Stimulated activated naive B cell treated with anti-CD40 and anti-IgM and Interleukin-4, amounts not matched to agents 10 μg/mL and 1 μg/mL and 100 μg/mL, for 72 hours (primary cell): ENCODE measurements at places on chromosomes 4 and X.

- DNase-seq, result no peak
Measured at GRCh38 chrX:68568136-68568535, 69.3 kb downstream of the YIPF6 start.

- no peak for DNase-seq
Measured at GRCh38 chr4:183154701-183155391, 55.8 kb downstream of the WWC2 start.

- DNase-seq, result no peak
Measured at GRCh38 chr4:109739547-109739946, 9.7 kb upstream of the PLA2G12A start.

DNA sequence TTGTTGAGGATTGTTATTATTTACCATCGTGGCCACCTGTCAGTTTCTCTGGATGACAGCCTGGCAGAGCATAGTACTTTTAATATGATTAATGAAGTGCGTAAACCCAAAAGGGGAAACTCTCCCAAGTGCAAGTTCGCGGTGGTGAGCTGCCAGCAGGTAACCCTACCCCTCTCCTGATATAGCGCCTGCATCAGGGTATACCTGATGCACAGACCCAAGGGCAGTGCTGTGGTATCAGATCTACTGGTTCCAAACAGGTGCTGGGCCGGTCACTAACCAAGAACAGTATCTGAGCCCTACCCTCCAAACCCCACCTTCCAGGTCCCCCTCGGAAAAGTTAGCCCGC is 1.6 kb downstream of the RNF150 start:
- DNase-seq, result no peak

GRCh38 chrX:82362550-82362949 is 1145.5 kb upstream of the POU3F4 start:
- DNase-seq, result no peak

GRCh38 chr4:26468283-26468949 is 21.9 kb downstream of the CCKAR start:
- DNase-seq, result no peak

- no peak for DNase-seq
Measured at GRCh38 chr4:8700531-8700930, 108.0 kb downstream of the CPZ start.

DNA sequence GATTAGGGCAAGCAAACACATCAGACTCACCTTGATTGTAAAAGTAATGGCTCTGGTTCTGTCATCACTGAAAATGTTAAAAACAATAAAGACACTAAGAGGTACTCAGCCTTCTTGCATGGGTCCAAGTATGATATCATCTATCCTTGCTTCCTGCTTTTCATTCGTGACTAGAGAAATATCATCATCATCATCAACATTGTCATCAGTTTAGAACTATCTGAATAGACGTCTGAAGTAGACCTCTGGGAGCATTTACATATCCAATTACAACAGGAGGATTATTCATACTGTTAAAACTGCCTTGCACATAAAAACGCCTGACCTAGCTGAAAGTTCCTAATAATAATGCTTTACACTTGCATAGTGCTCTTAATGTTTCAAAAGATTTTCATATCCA is 9.8 kb upstream of the FRAS1 start:
- DNase-seq, result no peak

DNA sequence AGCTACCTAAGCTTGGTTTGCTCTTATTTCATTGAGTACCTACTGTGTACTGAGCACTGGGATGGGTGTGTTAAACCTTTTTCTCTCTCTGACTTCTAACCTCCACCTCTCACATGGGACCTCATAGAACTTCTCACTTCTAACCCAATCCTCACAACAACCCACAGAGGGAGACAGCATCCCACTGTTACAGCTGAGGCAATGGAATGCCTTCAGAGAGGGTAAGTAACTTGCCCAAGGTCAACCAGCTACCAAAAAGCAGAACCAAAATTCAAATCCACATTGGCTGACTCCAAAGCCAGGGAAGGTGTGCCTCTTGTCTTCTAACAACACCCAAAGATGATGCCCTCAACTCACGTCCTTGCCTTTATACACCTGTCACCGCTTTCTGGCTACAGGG is 5.4 kb downstream of the SEL1L3 start:
- DNase-seq, result no peak

DNA sequence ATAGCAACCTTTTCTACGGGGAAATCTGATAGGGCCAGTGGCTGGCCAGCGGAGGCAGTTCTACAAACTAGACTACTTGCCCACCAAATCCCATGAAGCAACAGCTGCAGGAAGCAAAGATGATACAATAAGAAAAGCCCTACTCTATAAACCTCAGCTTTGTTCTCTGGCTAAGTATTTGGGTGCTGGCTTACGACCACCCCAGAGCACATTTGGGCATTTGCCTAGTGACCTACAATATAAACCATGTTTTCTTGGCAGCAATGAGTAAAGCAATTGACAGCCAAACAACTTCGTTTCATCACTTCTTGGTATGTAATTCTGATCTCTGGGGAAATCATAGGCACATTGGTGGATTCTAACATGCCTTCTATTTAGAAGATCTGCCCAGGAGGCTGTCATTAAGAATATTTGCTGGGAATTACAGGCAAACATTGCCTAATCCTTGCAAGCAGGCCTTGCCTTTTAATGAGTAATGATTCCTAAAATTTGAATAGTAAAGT is 7.5 kb upstream of the LHFPL1 start:
- DNase-seq, result no peak

- no peak for DNase-seq
Measured at GRCh38 chr4:40825014-40825838, 75.5 kb downstream of the NSUN7 start.

GRCh38 chr4:178080312-178080711 is 638.1 kb upstream of the AGA start:
- DNase-seq, result no peak

DNA sequence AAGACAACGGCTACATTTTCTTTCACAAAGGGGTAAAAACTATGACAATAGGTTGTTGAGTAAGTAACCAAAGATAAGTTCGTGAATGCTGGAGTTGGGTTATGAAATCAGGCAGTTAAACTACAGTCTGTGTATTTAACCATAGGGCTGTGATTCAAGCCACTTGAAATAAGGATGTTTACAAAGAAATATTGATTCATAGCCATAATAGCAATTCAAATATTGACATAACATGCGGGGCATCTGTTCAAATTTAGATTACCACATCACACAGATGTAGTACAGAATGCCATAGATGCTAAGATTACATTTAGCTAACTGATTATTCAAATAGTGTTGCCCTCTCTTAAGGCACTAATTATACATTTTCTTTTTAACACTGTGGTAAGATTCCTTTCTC is 364.1 kb downstream of the FSTL5 start:
- no peak for DNase-seq

GRCh38 chr4:174494726-174495125 is 27.6 kb downstream of the HPGD start:
- DNase-seq, result no peak

DNA sequence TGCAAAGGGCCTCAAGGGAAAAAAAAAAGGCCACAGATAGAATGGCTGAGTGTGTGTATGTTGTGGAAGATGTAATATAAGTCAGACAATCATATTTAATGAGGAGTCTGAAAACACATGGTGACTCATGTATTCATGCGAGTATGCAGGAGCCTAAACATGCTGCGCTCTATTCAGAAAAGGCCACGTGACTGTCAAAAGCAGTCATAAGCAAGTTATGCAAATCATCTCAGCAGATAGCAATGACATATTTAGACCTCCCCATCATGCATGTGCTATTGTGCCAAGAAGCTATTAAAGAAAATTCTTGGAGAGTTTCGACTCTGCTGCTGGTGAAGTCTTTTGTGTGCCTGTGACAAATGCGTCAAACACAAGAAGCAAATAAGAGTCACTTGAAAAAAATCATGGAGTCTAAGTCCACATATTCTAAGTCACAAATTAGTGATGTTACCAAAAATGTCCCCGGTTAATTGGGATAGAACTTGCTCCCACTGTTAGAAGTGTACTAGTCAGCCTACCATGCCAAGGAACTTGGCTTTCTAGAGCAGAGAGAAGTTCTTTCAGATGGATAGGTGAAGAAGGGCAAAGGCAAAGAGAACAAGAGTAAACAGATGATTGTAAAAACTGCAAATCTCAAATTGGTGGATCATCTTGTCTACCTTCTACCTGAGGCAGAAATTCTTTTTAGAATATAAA is 5.0 kb downstream of the LNX1 start:
- DNase-seq, result no peak

DNA sequence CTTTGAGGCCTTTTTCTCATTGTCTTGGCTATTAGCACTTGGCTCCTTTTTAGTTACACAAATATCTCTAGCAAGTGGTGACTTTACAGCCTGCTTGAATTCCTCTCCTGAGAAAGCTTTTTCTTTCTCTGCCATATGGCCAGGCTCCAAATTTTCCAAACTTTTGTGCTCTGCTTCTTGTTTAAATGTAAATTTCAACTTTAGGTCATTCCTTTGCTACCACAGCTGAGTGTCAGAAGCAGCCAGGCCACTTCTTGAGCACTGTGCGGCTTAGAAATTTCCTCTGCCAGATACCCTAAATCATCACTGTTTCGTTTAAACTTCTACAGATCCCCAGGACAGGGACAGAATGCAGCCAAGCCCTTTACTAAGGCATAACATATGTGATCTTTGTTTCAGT is 222.4 kb downstream of the FBXO8 start:
- no peak for DNase-seq

- DNase-seq, result no peak
Measured at GRCh38 chr4:158934996-158935669, 166.3 kb downstream of the FNIP2 start.

GRCh38 chr4:99690990-99691389 is 33.4 kb upstream of the C4orf54 start:
- no peak for DNase-seq

GRCh38 chr4:10135260-10135659 is 18.7 kb upstream of the WDR1 start:
- DNase-seq, result no peak

DNA sequence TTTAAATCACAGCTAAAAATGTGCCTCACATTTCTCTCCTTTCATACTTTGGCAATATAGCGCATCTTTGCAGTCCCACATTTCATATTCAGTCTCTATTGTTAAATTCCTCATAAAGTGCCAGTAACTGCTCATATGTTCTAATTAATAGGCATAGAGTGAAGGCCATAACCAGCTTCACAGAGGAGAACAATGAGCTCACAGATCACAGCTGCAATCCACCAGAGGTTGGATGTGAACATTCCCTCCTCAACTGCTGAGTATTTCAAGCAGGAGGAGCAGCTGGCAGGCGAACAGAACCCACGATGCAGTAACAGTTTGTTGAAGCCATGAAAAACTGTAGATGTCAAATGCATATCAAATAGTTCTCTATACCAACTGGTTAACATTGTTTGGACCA is 2088.7 kb upstream of the AGA start:
- DNase-seq, result no peak

- no peak for DNase-seq
Measured at GRCh38 chr4:184548316-184548647, 73.9 kb upstream of the IRF2 start.

DNA sequence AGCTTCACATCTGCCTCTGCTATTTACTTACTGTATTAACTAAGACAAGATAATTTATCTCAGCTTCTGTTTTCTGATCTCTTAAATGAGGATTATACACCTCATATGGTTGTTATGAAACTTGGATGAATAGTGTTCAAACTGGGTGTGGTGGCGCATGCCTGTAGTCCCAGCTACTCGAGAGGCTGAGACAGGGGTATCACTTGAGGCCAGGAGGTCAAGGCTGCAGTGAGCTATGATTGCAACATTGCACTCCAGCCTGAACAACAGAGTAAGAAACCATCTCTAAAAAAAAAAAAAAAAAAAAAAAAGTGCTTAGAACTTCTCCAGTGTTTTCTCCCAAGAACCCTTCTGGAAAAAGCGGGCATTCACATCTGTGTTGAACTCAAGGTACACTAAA is 19.8 kb upstream of the KLF3 start:
- DNase-seq, result no peak

DNA sequence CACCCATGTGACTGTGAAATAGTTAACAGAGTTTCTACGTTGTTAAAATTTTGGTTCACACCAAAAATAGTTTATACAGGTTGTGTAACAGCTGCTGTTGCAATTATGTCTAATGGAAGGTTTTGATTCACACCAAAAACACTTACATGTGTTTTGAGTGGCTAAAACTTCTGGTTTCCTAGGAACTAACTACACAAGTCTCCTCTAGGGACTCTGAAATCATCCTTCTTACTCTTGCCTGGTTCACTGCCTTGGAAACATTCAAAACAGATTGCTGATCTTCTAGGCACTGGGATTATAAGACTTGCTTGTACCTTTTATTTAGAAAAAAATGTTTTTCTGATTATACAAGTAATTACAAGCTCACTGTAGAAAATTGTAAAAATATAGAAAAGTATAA is 14.9 kb upstream of the MORC4 start:
- no peak for DNase-seq

DNA sequence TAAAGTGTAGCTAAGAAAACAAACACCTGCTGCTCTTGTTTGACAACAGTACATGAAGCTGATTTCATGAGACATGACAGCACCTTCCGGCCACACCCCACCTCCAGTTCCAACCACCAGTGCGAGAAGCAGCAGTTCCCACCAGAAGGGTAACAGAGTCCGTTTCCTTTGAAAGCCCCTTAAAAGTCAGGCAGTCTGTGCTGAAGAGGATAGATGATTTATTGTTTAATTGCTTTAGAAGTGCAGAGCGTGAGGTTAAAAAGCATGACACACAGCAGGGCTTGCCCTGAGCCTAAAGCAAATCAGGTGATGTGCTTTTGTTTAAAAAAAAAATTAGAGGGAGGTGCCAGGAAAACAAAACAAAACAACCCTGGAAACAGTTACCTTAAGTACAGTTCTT is 82.6 kb downstream of the HADH start:
- DNase-seq, result no peak

- DNase-seq, result no peak
Measured at GRCh38 chr4:36020351-36020750, 224.0 kb downstream of the ARAP2 start.

GRCh38 chr4:132709056-132709455 is 440.0 kb upstream of the PCDH10 start:
- DNase-seq, result no peak

DNA sequence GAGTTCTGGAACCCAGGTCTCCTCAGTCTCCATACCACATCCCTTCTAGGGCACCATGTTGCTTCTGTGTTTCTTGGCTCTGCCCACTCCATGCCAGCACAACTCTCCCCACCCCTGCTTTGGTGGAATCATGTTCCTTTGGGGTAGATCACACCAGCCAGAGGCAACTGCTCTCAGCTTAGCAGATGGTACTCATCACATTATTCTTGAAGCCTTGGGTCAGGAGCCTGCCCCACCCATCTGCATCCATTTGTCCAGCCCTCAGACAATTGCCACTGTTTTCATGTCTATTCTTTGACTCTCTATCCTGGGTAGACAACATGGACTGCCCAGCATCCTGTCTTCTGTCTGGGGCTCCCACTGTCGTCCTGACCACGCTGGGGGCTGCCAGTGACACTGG is 147.6 kb downstream of the PTTG2 start:
- DNase-seq, result no peak

- DNase-seq, result no peak
Measured at GRCh38 chr4:34720571-34720970, 1523.7 kb downstream of the ARAP2 start.

DNA sequence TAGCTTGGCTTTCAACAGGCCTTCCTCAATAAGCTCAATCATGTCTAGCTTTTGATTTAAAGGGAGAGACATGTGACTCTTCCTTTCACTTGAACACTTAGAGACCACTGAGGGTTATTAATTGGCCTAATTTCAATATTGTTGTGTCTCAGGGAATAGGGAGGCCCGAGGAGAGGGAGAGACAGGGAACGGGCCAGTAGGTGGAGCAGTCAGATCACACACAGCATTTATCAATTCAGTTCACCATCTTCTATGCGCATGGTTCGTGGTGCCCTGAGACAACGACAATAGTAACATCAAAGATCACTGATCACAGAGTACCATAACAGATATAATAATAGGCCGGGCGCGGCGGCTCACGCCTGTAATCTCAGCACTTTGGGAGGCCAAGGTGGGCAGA is 17.8 kb downstream of the ZNF81 start:
- no peak for DNase-seq
